ENCODE measurements at places on chromosomes 3 and 15. TPM values are rescaled to one million over a fixed set of nuclear protein-coding genes. Genes with fewer than 3 reads are reported as not detected.

DNA sequence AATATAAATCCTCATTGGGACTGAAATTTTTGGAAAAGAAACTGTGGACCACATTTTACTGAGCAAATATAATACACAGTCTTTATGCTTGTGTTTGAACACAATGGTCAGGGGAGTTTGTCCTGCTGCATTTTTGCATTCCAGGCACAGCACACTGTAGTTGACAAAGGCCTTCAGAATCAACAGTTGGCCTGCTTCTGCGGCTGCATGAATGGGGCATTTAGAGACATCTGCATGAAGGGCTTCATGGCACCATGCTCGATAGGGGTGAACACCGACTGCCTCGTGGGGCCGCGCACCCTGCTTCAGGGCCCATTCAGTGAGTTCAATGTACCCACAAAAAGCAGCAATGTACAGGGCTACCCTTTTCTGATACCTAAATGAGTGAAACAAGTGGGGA lies 15.4 kb upstream of the COMMD2 start:
- H3K4me3 ChIP-seq = no peak overlapping the region
- no peaks in the 10 kb centered on the region for H3K36me3 ChIP-seq
- H3K27me3 ChIP-seq = no peaks in the 10 kb centered on the region
- no peak for DNase-seq
- H3K27ac ChIP-seq = no peak overlapping the region

- DNase-seq = no peak
- no peak overlapping the region for H3K27ac ChIP-seq
- H3K4me1 ChIP-seq = peaks cover 4% of the 10 kb centered on the region
- no peak overlapping the region for H3K4me3 ChIP-seq
Observed at GRCh38 chr3:62708638-62709373, 166.4 kb downstream of the CADPS start.

DNA sequence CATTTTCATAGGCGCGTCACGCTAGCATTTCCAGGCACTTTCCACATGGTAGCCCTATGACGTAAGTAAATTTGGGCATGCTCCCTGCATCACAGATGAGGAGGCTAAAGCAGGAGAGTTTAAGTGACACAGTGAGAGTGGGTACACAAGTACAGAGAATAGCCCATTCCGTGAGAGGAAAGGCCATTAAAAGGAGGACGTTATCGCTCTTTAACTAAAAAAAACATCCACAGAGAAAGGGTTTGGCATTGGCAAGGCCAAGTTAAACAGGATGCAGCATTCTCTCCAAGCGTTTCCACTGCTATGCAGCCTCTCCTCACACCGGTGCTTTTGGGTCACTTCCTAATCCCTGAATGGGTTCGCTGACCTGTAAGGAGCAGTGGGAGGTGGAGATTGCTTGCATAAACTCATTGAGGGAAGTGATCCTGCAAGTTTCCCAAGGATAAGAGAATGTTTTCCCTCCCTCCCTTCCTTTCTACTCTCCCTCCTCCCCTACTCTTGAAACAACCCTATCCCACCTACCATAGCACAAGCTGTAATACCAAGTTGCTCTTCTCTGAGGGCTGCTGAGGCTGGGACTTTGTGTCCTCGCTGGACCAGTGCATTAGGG lies 147.7 kb downstream of the VGLL4 start:
- peaks cover 18% of the 10 kb centered on the region for H3K36me3 ChIP-seq
- H3K27me3 ChIP-seq = no peaks in the 10 kb centered on the region
- H3K4me1 ChIP-seq = peaks cover 13% of the 10 kb centered on the region
- no peak overlapping the region for H3K27ac ChIP-seq
- no peak for DNase-seq
- no peak overlapping the region for H3K4me3 ChIP-seq

- no peaks in the 10 kb centered on the region for H3K27me3 ChIP-seq
- H3K4me1 ChIP-seq = no peaks in the 10 kb centered on the region
- no peak overlapping the region for H3K4me3 ChIP-seq
- DNase-seq = no peak
- H3K36me3 ChIP-seq = no peaks in the 10 kb centered on the region
Observed at GRCh38 chr3:9205345-9206143, 43.9 kb downstream of the SRGAP3 start.

TNFAIP8L3 gene
- total RNA-seq = 2.6 TPM

- H3K4me1 ChIP-seq = peaks cover 6% of the 10 kb centered on the region
- no peak overlapping the region for H3K4me3 ChIP-seq
- no peaks in the 10 kb centered on the region for H3K36me3 ChIP-seq
Observed at GRCh38 chr3:53026382-53027162, 19.3 kb downstream of the SFMBT1 start.
